ENCODE measurements at places on chromosomes 6 and 20.

DNA sequence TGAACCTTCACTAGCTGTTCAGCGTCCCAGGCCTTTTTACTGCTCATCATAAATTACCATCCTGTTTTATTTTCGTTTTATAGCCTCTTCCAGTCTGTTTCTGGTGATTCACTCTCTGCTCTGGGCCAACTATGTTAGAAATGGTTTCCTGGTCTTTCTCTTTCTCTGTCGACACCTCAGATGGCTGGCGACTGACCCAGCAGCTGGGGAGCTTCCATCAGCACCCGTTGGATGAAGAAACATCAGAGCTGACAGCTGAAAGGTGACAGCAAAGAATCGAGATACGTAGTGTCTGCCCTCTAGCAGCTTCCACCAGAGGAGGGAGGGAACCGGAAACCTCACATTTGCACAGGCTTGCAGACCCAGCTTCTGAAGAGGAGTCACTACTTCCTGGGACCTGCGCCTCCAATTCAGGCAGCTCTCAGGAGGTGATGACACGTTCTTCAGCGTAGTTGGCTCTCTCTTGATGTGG lies 82.9 kb upstream of the MLN start:
- DNase-seq, result no peak

GRCh38 chr6:157682856-157683481 lies 140.1 kb upstream of the SNX9 start:
- DNase-seq, result no peak

GRCh38 chr6:166720856-166721255 lies 93.8 kb upstream of the RPS6KA2 start:
- DNase-seq, result no peak

GRCh38 chr20:64205611-64206026 lies 41.4 kb downstream of the MYT1 start:
- no peak for DNase-seq

GRCh38 chr20:46739431-46740213 lies 30.2 kb downstream of the SLC2A10 start:
- no peak for DNase-seq

GRCh38 chr6:136251394-136251793 lies 1.3 kb upstream of the MTFR2 start:
- no peak for DNase-seq

GRCh38 chr20:61835301-61835700 lies 230.4 kb downstream of the TAF4 start:
- no peak for DNase-seq

GRCh38 chr20:44023515-44024371 lies 109.1 kb downstream of the TOX2 start:
- DNase-seq, result no peak

- no peak for DNase-seq
These were observed 59.7 kb downstream of the PLCB4 start for GRCh38 chr20:9128568-9128967.
